ENCODE measurements at places on chromosomes 12 and 14.
A peak's percentile ranks its signal among the peaks of the same experiment; 100 is the strongest.

DNA sequence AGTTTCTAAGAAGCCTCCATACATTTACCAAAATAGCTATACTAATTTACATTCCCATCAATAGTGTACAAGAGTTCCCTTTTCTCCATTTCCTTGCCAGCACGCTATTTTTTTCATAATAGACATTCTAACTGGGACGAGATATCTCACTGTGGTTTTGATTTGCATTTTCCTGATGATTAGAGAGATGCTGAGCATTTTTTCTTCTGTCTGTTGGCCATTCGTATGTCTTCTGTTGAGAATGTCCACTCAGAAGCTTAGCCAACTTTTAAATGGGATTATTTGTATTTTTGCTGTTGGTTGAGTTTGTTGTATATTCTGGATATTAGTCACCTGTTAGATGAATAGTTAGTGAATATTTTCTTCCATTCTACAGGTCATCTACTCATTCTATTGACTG is 144.1 kb downstream of the PRKD1 start:
- no peak for DNase-seq

- no peak for DNase-seq
Observed at GRCh38 chr12:67148265-67148664, 120.9 kb upstream of the CAND1 start.

GRCh38 chr12:74890237-74890599 is 319.4 kb downstream of the KCNC2 start:
- peak; percentile 5 for DNase-seq

DNA sequence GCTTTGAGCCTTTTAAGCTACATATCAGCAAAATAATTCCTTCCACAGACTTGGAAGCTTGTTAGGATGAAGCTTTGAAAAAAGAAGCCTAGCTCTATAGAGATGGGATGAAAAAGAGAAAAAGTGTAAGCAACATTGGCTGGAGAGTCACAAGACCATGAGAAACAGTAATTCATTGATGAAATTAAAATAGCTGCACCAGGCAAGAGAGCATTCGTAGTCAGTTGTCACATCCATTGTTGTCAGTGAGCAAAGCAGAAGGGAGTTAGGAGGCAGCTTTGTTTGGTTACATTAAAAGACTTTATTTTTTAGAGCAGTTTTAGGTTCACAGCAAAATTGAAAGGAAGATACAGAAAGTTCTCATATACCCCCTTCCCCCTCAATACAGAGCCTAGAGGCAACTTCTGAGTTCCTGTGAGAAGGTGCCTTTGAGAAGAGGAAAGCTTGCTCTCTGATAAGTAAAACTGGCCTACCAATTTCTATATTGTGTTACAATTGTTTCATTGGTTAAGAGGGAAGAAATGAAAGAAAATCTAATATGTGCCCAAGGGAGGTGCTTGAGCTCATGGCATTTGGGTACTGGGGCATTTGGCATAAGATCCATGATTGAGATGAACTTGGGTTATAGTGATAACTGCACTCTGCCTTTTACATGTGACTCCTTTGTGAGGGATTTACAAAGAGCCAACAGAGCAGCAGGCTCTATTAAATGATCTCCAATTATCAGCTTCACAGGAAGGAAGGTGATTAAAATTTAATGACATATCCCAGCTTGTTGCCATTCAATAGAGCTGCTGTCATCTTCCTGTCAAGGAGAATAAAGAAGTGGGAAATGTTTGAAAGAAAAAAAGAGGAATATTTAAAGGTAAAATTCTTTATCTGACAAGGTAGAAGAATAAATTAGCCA is 361.3 kb upstream of the TMTC1 start:
- no peak for DNase-seq

DNA sequence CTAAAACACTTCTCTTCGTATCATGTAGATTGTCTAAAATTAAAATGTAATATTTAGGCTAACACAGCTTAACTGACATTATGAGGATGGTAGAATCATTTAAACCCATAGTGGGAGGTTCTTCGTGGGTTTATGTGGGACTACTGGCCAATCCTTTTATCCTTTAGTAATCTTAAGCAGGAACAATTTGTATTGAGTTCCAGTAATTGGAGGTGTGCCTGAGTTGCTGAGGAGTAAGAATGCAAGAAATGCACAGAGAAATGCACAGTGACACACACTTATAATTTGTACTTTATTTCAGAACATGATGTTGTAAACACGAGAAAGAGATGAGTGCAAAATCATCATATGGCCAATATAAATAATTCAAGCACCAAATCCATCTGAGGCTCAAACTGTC is 22.3 kb downstream of the OTOGL start:
- no peak for DNase-seq

GRCh38 chr12:124588751-124589267 is 21.4 kb upstream of the NCOR2 start:
- DNase-seq = peak; percentile 87

DNA sequence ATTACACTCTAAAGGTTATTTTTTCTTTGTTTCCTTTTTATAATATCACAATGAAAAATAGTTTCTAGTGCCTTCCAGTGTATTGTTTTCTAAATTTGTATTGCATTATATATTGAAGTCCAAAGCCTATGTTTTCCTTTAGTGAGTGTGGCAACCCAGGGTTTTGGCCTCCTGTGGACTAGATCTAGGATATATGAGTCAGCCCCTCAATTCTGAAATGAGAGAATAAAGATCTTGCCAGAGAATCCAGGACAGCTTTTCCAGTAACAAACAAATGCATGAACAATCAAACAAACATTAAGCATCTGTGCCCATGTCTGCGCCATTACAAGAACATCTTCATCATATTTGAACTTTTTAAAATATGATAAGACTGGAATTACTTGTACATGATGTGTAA is 70.7 kb upstream of the SSTR1 start:
- no peak for DNase-seq

DNA sequence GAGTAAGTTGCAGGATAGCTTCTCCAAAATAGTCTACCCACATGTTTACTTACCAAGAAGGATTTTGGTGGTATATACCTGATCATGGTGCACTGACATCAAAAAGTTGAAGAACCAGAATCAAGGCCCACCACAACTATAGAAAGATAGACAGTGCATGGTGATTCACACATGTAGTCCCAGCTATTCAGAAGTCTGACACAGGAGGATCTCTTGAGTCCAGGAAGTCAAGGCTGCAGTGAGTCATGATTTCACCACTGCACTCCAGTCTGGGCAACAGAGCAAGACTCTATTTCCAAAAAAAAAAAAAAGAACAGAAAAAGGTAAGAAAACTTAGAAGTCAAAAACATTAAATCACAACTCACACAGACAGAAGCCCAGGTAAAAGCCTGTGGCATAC is 422.2 kb upstream of the FOXG1 start:
- no peak for DNase-seq

GRCh38 chr12:15322164-15323061 is at the start of gene PTPRO:
TSS of gene PTPRO (plus strand) at chr12:15322508.
- peak; percentile 3 for DNase-seq

- peak; percentile 99 for DNase-seq
Observed at GRCh38 chr14:101449114-101449513, 112.2 kb upstream of the DIO3 start.

DNA sequence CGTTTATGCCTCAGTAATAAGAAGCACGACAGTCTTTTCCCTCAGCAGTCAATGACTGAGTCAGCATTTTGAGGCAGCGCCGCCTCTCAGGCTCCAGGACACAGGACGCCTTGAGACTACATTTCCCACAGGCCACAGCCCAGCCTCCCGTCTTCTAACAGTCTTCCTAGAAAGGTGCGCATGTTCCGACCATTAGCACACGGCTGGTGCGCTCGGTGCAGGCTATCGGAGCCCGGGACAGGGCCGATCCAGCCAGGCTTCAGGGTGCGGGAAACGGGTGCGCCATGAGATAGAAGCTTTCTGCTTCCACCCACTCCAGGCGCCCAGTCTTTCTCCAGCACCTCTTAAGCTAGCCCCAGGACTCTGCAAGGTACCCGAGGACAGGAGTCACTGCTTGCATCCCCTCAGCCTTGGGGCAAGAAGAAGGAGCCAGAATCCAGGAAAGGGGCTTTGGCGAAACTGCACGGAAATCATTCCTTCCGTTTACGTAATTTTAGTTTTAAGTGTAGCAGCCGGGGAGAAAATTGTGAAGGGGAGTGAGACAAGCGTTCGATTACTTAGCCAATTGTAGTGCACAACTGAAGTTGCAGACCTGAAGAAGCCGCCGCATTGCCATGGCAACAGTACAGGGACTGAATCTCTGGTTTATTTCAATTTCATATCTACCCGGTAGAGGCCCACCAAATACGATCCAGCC is 54.0 kb downstream of the ZNF641 start:
- peak; percentile 62 for DNase-seq

DNA sequence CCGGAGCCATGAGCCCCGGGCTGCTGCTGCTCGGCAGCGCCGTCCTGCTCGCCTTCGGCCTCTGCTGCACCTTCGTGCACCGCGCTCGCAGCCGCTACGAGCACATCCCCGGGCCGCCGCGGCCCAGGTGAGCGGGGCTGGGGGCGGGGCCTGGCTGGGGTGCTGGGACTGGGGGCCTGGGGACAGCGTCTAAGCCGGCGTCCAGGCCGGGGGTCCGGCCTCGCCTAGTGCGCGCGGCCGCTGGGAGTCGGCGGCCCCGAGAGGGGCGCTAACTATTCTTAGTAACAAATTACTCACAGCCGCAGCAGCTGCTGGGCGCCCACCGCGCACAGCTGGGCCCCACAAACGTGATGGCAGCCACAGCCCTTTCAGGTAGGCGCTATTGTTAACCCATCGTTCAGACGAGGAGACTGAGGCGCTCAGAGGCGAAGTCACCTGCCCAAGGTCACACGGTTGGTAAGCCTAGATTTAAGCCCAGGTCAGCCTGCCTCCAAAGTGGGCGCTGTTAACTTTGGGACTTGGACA is 374 bp downstream of the CYP46A1 start:
- peak; percentile 46 for DNase-seq

DNA sequence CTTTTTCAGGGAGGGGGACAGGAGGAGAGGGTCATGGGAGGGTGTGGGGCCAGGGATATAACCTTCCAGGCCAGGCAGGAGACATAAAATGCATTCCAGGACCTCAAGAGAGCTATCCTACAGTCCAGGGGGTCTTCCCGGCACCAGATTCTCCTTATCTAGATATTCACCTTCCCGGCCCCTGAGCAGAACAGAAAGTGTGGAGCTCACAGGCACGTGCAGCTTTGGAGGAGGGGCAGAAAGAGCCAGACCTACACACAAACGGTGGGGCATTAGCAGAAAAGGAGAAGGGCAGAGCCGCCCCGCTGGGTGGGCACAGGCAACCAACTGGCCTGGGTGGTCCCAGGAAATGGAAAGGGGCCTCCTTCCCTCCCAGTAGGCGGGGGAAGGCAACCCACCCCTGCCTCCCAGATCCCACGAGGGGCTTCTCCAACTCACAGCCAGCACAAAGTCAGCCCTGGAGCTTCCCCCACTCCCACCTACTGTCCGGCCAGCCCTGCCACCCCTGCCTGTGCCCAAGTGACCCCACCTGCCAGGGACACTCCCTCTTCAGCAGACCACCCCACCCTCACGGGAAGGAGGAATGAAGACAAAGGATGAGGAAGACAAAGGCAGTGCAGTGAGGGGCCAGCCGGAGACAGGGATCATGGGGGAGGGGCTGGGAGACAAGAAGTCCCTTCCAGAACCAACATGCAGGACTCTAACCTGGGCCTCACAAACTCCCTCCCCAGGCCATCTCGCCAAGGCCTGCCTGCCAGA is 33.3 kb downstream of the CCDC85C start:
- DNase-seq = no peak

DNA sequence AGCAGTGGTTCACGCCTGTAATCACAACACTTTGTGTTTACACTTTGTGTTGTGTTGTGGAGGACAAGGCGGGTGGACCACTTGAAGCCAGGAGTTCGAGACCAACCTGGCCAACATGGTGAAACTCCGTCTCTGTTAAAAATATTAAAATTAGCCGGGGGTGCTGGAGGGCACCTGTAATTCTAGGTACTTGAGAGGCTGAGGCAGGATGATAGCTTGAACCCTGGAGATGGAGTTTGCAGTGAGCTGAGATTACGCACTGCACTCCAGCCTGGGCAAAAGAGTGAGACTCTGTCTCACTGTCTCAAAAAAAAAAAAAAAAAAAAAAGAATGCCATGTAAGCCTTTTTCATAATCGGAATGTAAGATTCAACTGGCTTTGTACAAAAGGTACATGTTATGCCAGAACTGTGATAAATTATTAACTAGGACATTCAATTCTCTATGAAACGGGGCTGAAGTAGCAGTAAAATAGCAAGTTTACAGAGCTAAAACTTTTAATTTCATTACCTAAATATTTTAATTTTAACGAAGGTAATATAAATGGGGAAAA is 13.9 kb upstream of the PITPNM2 start:
- DNase-seq = no peak

GRCh38 chr14:99081156-99081765 is 190.7 kb downstream of the BCL11B start:
- DNase-seq = no peak

GRCh38 chr12:96219700-96220206 is 25.6 kb downstream of the ELK3 start:
- peak; percentile 75 for DNase-seq

DNA sequence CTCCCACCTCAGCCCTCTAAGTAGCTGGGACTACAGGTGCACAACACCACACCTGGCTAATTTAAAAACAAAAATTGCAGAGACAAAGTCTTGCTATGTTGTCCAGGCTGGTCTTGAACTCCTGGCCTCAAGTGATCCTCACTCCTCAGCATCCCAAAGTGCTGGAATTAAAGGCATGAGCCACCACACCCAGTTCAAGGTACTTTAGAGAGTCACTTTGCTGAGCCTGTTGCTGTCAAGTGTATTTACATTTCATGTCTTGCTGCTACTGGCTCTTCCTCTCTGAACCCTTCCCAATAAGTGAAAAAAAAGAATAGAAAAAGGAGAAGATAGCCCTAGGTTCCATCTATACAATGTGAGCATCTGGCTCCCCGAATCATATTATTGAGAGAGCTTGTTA is 38.4 kb downstream of the SLCO1A2 start:
- no peak for DNase-seq

All from NCI-H2171 treated with DMSO at 0.1 percent for 48 hours (cell line).